ENCODE measurements at places on chromosomes 11 and 22.

- no peak for DNase-seq
Measured at GRCh38 chr11:72333661-72334060, 89.7 kb upstream of the PHOX2A start.

- DNase-seq: no peak
Measured at GRCh38 chr22:50641696-50642607, 14.0 kb upstream of the ARSA start.

DNA sequence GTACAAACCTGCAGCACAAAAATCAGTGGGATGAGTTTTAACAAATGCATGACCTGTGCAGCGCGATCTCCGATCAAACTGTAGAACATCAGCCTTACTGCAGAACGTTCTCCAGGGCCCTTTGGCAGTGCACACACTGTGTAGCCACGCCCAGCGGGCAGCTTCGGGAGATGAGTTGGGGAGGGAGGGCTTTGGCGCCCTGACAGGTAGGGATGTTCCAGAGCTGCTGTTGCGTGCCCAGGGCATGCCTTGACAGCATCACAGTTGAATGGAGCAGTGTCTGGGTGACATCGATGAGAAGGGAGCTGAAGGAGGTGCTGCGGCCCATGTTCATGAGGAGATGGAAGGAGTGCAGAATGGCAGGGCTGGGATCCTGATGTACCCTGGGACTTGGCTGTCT lies 80.2 kb downstream of the TBC1D22A start:
- DNase-seq: no peak

GRCh38 chr11:113555071-113555619 lies 79.9 kb upstream of the DRD2 start:
- DNase-seq: no peak

- DNase-seq: no peak
Measured at GRCh38 chr11:59598961-59599360, 16.6 kb downstream of the OSBP start.

DNA sequence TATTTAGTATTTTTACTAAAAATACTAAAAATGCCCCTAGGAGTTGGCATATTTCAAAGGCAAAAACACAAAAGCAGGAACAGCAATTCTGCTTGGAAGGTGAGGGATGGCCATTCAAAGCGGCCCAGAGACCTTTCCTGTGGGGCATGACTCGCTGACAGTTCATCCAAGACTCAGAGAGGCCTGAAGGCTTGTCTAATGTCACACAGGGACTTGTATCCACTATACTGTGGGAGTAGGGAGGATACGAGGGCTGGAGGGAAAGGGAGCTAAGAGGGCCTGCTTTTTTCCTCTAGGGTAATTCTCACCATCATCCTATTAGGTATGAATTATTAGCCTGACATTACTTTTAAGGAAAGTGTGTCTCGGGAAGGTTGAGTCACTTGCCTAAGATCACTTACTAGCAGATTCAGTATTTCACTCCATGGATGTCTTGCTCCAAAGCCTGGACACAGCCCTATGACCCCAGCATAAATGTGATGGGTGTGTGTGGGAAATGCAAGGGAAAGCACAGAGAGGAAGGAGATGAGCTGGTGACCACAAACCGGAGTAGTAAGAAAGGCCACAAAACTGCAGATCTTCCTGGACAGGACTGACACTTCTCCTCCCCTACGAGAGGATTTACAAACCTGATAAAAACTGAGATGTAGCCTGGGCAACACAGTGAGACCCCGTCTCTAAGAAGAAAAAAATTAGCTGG lies 16.7 kb upstream of the UCP3 start:
- DNase-seq: no peak

DNA sequence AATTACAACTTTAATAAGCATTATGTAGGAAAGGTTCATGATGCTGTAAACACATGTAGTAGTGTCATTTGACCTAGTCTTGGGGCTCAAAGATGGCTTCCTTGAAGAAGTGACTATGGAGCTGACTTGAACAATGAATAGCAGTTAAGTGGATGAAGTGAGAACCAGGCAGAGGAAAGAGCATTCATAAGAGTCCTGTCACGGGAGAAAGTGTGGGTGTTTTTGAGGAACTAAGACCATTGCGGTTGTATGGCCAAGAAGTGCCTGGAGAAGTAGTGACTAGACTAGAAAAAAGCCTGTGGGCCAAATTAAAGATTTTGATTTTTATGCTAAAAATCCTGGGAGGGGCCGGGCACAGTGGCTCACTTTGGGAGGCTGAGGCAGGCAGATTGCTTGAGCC lies 7.2 kb upstream of the IL18BP start:
- DNase-seq: no peak

Measured in breast epithelium (tissue), 4 donors.